Esophagus muscularis mucosa (tissue), 4 donors: ENCODE measurements at places on chromosomes 7 and 10.

- DNase-seq: no peak
Observed at GRCh38 chr7:20095436-20095835, 121.7 kb downstream of the MACC1 start.

DNA sequence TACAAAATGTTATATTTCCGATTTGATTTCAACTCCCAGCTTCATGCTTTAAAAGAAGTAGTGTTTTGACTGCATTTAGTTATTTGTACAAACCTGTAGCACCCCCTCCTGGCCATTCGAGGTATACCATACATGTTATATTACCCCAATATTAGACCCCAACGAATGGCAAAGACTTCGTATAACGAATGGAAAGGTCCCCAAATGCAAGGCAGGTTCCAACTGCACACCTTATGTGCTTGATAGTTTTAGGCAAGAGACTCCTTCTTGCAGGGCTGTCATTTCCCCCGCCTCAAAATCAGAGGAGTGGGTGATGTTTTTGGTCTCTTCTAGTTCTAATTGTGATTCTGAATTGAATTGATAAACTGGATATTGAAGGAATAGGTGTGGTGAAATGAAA, 101.1 kb upstream of the TARP start:
- DNase-seq: no peak

DNA sequence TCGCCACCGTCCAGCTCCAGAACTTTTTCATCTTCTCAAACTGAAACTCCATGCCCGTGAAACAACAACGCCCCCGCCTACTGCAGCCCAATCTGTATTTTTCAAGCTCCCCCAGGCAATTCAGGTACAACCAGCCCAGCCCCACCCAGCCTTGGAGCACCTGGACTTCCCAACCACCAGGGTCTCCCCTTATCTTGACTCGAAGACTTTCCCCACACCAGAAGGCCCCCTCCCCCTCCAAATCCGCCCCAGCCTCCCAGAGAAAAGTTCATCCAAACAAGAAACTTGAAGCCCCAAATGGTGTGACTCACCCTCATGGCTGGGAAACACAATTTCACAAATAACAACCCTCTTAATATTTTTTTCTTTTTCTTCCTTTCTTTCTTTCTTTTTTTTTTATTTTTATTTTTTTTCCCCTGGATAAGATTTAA, 10.6 kb downstream of the ZCCHC24 start:
- DNase-seq: no peak

DNA sequence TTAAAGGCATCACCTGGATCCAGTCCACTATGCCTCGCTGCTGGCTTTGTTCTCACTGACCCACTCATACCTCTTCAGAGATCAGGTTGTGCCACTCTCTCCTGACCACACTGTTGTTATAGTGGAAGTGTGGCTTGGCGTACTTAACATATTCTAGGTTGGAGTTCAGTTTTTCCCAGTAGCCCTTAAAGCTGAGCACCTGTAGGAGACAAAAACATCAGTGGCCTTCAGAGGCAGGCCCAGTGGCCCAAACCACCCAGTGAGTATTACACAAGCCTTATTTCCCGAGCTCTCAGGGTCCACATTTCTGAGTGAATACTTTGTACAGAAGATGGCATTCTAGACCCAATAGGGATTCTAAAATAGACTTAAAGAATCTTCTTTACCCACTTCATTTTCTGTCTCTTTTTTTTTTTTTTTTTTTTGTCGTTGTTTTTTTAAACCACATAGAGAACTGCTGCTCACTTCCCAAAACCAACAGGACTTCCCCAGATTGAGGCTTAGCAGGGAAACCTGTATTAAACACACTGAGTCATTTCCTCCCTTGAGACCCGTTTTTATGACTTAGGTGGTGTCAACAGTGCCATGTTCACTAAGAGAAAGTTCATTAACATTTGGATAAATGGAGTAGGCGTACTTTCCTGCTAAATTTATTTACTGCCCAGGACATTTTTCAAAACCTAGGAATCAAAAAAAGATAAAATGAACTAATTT, 85.8 kb downstream of the GSAP start:
- DNase-seq: peak; percentile 39

GRCh38 chr10:11586170-11586569, 25.3 kb downstream of the USP6NL start:
- DNase-seq: no peak
